ENCODE measurements at places on chromosomes 1 and 21.

GRCh38 chr1:245960171-245960570, 546.9 kb downstream of the SMYD3 start:
- DNase-seq, result no peak

DNA sequence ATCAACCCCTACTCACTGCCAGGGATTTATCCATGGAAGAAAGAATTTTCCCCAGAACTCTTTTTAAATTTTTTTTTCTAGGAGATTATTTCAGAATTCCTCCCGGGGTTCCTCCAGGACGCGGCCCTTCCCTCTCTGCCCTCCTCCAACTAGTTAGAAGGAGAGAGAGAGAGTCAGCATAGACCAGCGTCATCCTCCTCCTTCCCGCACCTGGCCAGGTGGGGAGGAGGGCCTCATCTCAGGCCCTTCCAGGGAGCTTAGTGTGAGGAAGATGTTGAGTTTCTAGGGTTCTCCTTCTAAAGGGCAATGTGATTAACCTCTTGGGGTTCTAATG, 63.6 kb downstream of the CDK18 start:
- DNase-seq, result no peak

DNA sequence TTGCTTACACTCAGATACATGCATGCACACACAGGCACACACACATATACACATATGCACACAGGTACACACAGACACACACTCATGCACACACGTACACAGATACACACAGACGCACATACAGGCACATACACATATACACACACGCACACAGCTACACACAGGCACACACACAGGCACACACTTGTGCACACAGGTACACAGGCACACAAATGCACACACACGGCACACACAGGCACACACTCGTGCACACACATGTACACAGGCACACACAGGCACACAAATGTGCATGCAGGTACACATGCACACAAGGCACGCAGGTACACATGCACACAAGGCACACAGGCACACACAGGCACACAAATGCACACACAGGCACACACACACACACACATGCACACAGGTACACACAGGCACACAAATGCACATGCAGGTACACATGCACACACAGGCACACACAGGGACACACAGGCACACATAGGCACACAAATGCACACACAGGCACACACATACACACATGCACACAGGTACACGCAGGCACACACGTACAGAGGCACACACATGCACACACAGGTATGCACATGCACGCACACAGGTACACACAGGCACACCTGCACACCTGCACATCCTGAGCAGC, 110.0 kb downstream of the WDR4 start:
- no peak for DNase-seq

- no peak for DNase-seq
Observed at GRCh38 chr1:151478923-151479322, 19.6 kb upstream of the POGZ start.

- DNase-seq, result no peak
Observed at GRCh38 chr1:202692959-202693555, 17.2 kb downstream of the SYT2 start.

- no peak for DNase-seq
Observed at GRCh38 chr1:184745929-184746638, 8.6 kb downstream of the EDEM3 start.

DNA sequence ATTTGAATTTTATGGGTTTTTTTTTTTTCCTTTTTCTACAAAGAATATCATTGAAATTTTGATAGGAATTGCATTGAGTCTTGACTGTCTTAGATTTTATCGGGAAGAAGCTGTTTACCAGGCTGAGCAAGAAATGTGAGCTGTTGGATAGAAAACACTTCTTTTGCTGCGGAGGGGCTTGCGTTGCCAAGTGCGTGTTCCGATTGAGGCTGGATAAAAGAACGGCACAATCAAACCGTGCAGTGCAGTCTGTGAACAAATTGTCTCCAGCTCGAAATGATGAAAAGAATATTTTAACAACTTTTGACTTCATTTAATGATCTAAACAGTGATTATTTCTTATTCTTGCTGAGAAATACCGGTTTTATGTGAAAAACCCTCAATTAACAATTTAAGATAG, 149.4 kb downstream of the RYR2 start:
- no peak for DNase-seq

DNA sequence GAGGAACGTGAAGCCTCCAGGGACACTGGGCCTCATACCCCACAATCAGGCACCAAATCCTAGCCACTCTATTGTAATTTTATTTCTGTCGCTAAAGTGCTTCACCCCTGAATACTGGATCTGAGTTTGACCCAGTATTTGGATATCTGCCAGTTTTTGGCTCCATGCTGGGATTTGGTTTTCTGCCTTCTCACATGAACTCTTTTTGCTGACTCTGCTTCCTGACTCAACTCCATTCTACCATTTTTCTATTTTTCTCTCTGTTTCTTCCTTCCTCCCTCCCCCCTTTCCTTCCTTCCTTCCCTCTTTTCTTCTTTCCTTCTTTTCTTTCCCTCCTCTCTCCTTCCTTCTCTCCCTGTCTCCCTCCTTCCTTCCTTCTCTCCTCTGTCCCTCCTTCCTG, 151.3 kb upstream of the GJB5 start:
- DNase-seq, result no peak

- no peak for DNase-seq
Observed at GRCh38 chr1:39609618-39610331, 29.7 kb downstream of the HEYL start.

DNA sequence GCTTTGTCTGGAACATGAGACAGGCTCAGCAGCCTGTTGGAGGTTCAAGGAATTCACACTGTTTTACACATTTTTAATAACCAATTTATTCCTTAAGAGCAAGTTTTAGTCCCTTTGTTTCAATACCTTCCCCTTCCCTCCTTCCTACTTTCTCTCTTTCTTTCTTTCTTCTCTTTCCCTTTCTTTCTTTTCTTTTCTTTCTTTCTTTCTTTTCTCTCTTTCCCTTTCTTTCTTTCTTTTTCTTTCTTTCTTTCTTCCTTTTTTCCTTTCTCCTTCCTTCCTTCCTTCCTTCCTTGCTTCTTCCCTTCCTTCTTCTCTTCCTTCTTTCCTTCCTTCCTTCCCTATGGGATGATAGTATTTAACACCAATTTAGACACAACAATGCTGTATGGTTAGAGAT, 164.2 kb downstream of the CENPF start:
- DNase-seq, result no peak

Data from SW 1271 (cell line).